ENCODE measurements at places on chromosomes 2 and 18.

DNA sequence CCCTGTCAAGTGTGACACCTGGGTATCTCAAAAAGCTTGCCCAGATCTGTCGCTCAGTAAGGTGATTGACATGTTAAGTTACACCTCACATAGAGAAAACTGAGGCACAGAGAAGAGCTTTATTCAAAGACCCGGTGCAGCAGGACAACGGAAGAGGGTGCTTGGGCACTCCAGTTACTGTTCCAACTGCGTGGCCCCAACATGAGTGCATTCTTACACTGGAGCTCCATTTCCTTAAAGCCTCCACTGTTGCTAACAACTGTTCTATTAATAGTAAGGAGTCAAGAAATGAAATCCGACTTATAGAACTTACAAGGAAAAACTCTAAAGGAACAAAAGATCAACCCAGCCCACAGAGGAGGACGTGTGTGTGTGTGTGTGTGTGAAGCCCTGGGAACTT is 54.8 kb upstream of the REV1 start:
- DNase-seq = no peak

DNA sequence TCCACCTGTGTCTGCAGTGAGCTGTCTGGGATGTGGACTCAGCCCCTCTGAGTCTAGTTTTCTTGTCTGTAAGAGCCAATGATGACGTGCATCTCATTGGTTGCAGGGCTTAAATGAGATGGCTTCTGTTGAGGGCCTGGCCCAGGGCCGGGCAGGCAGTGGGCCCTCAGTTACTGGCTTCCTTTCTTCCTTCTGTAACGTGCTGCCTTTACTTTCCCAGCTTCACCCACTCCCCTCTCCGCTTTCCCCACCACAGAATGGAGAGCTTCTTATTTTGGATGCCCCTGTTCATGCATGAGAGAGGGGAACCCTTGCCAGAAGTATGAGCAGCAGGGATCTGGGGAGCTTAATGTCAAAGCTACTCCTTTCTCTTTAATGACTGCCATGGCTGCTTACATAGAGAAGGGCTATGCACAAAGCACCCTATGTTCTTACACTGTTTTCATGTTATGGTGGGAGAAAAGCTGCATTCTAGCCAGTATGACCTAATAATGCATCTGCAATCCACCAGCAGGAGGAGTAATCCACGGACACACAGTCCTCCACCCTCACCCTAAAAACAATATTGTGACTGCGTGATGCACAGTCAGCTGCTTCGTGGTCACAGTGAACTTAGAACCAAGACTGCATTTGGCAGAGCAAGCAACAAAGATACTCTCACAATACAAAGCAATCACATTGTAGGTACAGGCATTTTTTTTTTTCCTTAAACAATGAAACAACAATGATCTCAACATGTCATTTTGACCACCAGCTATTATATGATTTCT is 37.2 kb downstream of the CREG2 start:
- DNase-seq = no peak

DNA sequence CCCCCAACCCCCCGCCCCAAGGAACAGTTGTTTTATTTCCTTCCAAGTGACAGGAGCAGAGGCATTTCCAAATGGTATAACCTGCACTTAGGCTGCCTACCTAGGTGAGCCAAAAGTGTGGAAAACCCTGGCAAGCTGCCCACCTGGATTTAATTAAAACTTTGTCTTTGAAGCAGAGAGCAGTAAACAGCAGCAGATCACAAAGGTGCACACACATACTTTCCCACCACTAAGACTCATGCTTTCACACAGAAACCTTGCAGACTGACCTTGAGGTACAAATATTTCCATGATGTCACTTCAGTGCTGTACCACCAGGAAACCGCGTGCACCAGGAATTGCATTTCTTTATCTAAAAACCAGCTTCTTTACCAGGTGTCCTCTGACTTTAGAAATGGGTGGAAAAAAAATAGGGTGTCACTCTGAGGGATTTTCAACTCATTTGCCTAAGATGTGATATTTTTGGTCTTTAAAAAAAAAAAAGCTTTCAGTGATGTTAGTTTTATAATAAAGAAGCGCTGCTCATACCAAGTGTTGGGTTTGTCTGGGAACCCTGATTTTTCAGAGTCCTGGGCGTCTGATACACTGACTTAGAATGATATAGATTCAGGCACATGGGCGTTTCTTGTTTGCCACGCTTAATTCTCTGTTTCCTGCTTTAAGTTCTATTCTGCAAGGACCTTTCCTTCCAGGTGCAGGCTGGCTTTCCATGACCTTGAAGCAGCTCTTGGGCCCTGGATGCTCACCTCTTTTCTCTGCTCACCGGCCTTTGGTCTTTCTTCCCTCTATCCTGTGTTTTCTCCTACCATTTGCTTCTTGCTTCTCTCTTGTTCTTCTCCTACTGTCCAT is 70.7 kb upstream of the BCL2L11 start:
- no peak for DNase-seq

- no peak for DNase-seq
Observed at GRCh38 chr2:120392923-120393322, 47.0 kb downstream of the INHBB start.

GRCh38 chr2:134448650-134449049 is 194.8 kb downstream of the MGAT5 start:
- DNase-seq = no peak

DNA sequence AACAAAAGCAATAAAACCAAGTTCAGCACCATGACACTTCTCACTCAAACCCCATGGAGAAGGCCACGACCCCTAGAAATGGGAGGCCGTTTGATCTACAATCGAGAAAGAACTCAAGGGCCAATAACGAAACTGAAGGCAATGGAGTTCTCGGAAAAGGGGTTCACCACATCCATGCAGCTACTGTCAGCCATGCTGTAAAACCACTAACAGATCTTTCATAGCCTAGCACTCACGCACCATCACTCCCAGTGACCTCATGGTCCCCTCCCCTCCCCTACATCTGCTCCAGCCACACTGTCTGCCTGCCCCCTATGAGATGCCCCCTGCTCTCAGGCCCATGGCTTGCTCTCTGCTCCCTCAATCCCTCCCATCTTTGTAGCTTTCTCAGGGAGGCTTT is 135.3 kb downstream of the TMEM163 start:
- DNase-seq = no peak

- no peak for DNase-seq
Observed at GRCh38 chr2:232367016-232367415, 11.5 kb upstream of the ALPP start.

DNA sequence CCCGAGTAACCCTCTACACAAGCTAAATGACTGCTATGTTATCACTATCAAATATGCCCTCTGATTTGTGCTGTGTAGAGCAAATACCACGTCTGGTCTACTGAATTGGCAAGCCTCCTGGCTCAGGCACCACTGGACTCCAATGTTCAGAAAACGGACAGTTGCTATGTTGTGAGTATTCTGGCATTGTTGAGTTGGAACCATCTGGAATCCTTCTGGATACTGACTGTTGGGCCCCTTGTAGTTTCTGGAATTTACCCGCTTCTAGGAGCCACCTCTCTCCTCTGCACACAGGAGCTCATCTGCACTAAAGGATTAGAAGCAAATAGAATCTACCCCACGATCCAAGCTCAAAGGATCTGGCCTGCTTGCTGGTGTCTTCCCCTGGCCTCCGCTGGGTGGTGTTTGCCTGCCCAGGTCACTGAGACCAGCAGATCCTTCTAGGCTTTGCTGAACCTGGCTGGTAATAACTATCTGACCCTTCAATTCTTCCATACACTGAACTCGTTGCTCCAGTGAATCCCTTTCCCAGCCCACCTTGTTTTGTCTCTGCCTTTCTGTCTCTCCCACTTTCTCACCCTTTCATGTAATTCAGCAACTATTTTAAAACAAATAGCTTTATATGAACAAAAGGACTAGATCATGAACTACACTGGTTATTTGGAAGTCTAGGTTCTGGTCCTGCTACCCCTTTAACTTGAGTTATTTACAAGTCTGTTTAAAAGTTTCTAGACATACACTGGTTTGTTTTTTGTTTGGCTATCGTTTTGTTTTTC is 2.1 kb upstream of the HAAO start:
- no peak for DNase-seq

DNA sequence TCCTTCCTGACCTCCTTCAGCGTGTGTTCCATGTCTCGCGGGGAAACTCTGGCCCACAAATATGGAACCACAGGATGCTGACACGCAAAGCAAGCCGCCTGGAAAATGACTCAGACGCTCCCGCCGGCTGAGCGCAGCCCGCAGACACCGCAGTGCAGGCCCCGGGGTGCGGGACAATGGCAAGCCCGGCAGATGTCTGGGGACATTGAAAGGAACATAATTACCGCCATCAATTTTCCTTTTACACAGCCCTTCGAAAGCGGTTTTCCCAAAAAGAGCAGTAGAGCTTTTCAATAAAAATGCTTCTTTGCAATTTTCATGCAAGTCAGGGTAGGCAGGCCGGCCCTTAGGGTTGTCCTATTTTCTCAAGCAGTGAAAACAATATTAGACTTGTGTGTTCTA is 159.2 kb upstream of the SH3BP4 start:
- no peak for DNase-seq

GRCh38 chr2:26660363-26660962 is 19.3 kb upstream of the CIB4 start:
- DNase-seq = no peak

GRCh38 chr2:6972067-6972710 is 55.0 kb downstream of the RNF144A start:
- DNase-seq = no peak

DNA sequence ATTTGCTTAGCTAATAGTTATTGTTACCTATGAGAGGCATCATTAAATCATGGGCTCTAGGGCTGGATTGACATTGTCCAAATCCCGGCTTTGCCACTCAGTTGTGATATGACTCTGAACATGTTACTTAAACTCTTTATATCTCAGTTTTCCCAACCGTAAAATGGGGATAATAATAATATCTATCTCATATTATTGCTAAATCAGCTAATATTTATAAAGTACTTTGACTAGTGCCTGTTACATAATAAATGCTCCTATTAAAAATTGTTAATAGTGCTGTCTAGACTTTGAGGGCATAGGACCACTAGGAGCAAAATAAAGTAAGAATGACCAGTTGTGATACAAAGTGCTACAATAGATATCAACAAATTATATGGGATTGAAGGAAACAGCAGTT is 376.3 kb upstream of the FIGN start:
- no peak for DNase-seq

DNA sequence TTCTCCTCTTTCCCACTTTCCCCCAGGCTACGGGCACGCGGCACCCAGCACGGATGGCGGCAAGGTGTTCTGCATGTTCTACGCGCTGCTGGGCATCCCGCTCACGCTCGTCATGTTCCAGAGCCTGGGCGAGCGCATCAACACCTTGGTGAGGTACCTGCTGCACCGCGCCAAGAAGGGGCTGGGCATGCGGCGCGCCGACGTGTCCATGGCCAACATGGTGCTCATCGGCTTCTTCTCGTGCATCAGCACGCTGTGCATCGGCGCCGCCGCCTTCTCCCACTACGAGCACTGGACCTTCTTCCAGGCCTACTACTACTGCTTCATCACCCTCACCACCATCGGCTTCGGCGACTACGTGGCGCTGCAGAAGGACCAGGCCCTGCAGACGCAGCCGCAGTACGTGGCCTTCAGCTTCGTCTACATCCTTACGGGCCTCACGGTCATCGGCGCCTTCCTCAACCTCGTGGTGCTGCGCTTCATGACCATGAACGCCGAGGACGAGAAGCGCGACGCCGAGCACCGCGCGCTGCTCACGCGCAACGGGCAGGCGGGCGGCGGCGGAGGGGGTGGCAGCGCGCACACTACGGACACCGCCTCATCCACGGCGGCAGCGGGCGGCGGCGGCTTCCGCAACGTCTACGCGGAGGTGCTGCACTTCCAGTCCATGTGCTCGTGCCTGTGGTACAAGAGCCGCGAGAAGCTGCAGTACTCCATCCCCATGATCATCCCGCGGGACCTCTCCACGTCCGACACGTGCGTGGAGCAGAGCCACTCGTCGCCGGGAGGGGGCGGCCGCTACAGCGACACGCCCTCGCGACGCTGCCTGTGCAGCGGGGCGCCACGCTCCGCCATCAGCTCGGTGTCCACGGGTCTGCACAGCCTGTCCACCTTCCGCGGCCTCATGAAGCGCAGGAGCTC is 35.4 kb downstream of the KCNK3 start:
- DNase-seq = no peak

DNA sequence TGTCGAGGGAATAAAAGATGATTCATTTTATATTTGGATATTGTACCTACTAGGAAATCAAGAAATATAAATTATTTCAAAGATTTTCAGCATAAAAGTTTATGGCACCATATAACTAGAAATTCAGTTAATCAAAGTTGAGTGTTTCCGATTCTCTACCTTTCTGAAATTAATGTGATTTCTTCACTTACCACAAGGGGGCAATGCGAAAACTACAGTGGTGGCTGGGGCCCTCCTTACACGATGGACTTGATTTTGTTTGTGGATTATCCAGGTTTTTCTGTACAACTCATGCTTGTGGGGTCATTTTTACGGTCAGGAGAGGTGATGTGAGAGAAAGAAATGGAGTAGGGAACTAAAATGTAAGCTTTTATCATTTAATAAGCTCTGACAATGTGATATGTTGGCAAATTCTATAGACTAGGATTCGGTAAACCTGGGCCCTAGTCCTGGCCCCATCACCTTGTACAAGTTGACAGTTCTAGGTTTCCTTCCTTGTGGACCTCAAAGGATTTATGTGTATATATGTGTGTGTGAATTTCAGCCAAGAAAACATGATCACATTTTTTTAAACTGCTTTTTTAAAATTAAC is 47.6 kb downstream of the G6PC2 start:
- no peak for DNase-seq

DNA sequence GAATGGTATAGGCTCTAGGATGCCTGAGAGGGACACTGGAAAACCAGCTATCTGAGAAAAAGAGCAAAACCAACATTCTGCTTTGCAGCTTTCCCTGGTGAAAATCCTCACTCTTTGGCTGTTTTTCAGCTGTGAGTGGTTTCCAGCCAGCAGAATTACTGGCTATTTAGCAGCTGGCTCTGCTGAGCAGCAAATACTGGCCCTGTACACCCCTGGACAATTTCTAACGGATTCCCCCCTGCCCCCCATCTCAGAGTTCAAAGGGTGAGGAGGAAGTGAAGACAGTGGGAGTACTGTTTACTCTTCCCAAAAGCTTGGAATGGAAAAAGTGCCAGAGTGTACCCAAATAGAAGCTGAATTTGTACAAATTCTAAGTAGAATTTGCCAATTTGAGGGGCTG is 26.1 kb upstream of the IMP4 start:
- DNase-seq = no peak

- no peak for DNase-seq
Observed at GRCh38 chr2:82139979-82140611, 1835.5 kb upstream of the LRRTM1 start.

DNA sequence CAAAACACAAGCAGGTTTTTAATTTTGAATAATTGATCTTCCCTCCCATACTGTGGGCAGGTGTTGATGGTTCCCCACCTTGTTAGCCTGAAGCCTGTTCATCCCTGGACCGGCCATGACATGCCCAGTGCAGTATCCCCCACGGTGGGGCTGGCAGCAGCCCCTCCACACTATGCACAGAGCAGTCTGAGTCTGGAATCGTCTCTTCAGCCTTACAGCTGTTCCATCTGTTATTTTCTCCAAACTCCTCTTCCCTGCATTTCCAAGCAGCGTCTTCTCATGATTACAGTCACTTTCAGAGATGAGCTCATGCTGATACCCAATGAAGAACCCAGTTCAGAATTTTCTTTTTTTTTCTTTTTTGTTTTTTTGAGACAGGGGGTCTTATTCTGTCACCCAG is 68.2 kb downstream of the ADI1 start:
- no peak for DNase-seq
